ENCODE measurements at places on chromosomes 16 and 17.

DNA sequence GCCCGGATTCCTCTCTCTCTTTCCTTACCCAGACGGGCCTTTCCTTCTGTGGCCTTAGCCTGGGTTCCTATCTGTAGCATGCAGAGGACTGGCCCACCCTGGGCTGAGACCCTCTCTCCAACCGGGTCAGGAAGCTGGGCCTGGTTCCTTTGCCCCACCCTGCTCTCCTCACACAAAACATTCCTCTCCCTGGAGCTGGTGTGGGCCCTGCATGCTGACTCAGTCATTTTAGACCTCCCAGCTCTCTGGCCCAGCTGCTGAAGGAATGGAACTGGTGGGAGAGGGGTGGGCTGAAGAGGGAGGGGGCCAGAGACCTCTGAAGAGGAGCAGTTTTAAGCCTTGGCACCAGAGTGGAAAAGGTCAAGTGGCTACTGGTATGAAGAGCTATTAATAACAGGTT lies 957 bp downstream of the MYL4 start:
- no peak for DNase-seq

DNA sequence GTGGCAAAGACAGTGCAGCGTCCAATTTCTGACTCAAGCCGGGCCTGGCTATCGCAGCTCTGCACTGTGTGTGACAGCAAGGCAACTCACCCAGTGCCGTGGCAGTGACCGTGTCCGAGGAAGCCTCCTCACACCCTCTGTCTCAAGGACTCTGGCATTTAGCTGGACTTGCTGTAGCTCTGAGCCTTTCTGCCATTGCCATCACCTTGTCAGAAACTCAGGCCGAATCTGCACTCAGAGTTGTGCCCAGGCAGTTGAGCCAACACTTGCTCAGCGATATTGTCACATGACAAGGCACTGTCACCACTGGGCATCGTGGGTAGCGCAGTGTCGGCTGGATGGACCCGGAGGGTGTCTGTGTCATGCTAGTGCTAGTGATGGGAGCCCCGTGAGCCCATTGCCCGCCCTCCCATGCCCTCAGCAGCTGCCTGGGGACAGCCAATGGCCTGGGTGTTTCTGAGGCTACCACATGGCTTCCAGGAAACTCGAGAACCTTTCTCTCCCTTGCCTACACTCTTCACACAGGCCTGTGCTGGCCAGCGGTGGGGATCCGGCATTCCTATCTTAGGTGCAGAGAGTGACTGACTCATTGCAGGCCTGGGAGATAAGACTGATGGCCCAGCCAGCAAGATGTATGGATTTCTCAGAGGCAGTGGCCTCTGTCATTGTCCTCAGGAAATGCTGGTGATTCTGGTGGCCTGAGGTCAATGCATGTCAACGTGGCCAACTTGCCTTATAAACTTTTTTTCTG lies 22.1 kb upstream of the STH start:
- DNase-seq = no peak

GRCh38 chr16:22673421-22673831 lies 140.5 kb upstream of the HS3ST2 start:
- no peak for DNase-seq

- no peak for DNase-seq
Measured at GRCh38 chr16:23987443-23987842, 151.7 kb downstream of the PRKCB start.

DNA sequence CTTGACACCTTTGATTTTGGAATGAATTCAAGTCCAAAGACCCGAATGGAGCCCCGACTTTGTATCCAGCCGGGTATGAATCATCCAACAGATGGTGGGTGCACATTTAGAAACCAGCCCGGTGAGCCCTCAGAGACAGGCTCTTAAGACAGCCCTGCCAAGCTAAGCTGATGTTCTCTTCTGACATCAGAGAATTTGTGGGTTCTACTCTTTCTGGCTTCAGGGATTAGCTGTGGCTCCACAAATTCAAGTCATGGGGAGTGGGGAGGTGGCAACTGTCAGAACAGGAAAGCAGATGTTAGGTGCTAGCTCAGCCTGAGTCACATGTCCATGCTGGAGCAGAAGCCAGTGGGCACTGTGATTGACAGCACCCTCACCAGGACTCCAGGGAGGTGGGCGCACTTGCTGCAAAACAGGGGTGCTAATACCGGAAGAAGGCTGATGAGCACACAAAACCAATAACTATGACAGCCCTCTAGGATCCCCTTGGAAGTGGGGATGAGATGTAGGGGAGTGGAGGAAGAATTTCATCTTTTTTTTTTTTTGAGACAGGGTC lies 31.4 kb upstream of the XYLT2 start:
- DNase-seq = no peak

DNA sequence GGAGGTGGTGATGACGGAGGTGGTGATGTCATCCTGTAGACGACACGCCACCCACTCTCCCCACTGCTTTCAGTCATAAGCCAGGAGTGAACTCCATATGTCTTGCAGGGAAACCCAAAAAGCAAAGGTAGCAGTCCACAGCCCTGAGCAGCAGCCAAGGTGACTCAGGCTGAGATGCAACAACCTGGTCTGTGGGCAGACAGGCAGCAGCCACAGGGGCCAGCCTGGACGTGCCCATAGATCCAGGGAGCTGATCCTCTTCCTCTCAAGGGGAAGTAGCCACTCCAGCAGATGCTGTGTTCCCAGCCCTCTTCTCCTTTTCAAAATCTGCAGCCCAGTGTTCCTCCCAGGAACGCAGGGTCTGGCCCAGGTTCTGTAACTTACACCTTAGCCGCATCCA lies 17.3 kb upstream of the CIITA start:
- no peak for DNase-seq

DNA sequence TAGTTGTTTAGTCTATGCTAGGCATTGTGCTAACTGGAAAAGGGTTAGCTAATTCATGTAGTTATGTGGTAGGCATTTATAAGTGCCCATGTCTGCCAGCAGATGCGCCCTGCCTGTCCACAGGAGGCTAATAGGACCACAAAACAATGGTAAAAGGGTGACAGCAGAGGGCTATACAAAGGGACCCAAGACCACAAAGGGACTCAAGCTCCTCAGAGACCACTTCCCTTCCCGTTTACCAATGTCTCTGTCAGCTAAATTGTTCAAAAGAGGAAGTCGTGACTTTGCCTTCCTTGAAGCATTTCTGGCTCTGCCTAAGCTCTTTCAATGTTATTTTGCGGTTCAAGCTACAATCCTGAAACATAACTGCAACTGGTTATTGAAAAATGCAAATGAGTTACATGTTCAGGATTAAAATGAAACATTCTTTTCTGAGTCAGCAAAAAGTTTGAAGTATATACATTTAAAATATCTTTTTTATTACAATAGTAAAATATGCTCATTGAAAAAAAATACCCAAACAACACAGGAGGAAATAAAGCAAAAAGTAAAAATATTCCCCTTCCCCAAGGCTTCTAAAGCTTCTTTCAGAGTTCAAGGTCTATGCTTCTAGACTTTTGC lies 149.2 kb downstream of the MAF start:
- no peak for DNase-seq

DNA sequence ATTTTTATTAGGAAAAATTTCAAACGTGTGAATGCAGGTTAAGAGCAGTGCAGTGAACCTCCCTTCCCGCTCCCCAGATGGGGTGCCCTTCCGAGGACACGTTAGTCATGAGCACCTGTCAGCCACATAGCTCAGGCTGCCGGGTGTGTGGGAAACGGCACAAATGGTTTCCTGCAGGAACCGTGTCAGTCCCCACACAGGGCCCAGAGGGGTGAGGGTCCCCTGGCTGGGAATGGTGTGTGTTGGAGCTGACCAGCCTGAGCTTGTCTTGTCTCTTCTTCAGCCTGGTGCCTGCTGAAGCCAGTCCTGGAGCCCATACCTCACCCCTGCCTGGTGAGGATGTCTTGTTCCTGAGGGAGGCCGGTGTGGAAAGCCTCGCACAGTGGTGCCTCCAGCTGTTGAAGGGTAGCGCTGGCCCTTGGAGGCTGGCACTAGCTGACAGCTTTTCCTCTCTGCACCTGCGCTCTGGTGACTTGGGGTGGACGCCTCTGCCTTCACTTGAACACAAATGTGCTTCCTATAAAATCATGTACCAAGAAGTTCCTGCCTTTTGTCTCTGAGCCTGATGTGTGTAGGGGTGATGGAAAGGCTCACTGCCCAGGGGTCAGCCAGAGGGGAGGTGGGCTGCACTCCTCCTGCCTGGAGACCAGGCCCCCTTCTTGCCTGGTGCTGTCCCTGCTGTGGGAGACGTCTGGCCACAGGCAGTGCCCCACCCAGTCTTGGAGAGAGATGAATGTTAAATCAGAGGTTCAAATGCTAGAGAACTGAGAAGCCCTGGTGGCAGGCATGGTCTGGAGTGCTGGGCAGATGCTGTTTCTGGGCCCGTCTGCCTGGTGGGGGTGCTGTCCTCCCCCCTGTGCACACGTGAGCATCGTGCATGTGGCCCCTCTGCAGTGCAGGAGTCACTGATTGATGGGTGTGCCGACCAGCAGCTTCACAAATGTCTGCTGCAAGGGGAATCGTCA lies 102.6 kb upstream of the ZNF750 start:
- DNase-seq = no peak
